ENCODE measurements at places on chromosomes 2 and 18.

GRCh38 chr2:28927878-28928277 lies 33.4 kb downstream of the WDR43 start:
- DNase-seq = no peak

GRCh38 chr2:140589273-140589672 lies 1541.5 kb downstream of the LRP1B start:
- no peak for DNase-seq

DNA sequence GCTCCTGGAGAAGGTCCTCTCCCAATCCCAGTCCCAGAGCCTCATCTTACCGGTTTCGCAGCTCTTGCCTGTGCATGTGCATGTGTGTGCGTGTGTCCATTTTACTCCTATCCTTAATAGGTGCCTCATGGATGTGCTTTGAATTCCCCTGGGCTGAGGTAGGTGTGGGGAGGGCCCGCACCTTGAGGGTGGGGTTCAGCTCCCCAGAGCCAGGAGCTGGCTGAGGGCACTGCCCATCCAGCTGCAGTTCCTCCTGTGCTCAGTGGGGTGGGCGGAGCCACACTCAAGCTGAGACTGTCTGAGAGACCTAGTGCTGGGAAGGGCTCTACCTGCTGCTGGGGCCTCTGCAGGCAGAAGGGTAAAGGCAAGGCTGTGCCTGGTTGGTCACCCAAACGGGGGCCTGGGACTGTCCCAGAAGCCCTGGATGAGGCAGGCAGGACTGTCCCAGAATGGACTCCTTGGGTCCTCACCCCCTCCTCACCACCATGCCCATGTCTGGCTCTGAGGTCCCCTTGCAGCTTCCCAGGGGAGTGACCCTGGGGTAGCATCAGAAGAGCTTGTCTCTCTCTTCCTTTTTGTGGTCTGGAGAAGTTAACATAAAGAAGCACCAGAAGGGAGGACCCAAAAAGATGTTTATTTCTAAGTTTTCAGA lies 8.9 kb downstream of the GDF7 start:
- DNase-seq = no peak

GRCh38 chr18:3851159-3851558 lies 401.2 kb downstream of the TGIF1 start:
- no peak for DNase-seq

GRCh38 chr2:60867848-60868247 lies 13.5 kb upstream of the REL start:
- peak; percentile 46 for DNase-seq

GRCh38 chr2:88329815-88330603 lies 122.5 kb downstream of the FOXI3 start:
- no peak for DNase-seq

DNA sequence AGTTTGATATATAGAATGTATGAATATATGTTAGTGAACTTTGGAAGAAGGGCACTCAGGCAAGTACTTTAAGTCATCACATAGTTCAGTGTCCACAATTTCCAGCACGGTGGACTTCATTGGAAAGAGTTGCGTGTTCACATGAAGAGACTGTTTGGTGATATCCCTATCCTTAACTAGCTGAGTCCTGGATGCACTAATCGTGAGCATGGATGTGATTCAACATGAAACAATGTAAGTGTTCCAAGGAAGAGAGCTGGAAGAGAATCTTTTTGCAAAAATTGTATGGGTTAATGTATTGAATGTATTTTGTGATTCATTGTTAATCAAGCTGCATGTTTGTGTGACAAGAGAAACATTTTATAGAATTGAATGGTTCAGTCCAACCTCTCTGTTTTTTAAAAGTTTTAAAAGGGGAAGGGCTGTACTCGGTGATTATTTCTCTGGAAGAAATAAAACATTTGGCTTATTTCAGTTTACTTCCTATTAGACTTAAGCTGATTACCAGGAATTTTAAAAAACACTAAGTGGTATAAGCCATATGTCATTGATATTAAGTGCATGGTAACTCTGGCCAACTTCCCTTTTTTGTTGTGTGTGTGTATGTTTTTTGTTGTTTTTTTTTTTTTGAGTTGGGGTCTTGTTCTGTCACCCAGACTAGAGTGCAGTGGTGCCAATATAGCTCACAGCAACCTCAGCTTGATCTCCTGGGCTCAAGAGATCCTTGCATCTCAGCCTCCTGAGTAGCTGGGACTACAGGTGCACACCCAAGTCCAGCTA lies 8.6 kb downstream of the XRCC5 start:
- no peak for DNase-seq

DNA sequence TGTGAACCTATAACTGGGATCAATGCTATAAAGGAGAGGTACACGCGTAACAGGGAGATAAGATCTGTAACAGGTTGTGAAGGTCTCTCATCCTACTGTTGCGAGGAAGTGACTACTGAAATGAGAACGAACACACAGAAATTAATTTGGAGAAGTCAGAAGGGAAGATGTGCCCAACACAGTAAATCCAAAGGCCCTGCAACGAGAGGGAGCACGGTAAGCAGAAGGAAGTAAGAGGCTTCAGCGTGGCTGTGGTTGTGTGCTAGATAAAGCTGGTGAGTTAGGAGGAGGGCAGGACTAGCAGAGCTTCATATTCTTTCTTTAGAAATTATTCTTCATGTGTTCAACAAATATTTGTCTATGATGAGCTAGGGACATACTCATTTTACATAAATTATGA lies 2.5 kb upstream of the ATG16L1 start:
- no peak for DNase-seq

DNA sequence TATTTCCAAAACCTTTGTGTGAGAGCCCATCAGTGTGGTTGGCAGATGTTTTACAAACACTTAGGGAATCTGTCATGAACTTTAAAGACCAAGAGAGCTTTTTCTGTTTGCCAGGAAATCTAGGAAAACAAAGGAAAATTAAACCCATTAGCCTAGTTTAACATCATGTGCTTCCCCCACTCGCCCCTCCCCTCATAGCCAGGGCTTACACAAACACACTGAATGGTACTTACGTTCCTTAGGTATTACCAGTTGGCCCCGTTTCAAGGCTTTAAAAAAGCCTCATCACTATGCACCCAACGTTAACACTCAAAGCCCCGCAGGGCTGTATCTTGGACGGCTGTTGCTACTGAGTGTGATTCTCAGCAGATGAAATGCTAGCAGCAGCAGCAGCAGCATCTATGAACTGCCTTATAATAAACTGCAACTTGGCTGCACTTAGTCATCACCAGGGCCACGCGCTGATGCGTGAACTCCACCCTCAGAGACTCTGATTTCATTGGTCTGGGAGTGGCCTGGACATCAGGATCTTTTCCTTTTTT lies 20.1 kb upstream of the TTC39C start:
- peak; percentile 68 for DNase-seq

- peak; percentile 29 for DNase-seq
Measured at GRCh38 chr18:50009773-50010335, 185.1 kb downstream of the MYO5B start.

DNA sequence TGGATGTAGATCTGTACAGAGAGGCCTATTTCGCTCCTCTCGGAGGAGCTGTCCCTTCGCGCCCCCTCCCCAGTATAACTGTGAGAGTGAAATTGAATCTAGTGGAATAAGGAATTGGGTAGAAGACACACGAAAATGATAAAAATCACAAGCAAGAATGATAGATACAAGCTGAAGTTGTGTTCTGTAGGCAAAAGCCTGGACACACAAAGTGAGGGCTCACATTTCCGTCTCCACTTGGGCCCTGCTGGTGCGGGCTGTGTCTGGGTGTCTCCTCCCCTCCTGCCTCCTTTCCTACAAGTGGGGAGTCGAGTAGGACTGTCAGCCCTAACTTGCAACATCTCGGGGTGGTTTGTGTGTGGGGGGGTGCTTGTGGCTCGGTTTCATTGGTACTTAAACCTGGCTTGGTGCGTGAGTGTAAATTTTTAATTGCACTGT lies 457 bp upstream of the SP9 start:
- DNase-seq = no peak

GRCh38 chr2:7736646-7737305 lies 819.6 kb downstream of the RNF144A start:
- no peak for DNase-seq

- DNase-seq = peak; percentile 42
Measured at GRCh38 chr2:175690113-175690837, 311.8 kb downstream of the LNPK start.

DNA sequence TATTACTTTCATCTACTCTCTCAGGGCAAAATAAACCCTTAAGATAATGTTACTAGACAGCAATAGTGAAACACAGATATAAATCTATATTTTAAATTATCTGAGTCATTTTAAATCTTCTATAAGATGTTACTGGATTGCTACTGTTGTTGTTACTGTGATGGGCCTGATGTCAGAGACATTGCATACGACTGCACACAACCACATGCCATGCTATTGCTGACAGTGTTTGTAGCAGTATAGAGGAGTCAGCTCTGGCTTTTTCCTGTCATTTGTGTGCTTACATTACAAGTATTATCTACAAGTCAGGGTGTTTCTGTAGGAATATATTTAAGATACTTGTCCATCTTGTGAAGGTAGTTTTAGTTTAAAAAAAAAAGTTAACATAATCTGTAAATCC lies 63.9 kb downstream of the CCDC148 start:
- no peak for DNase-seq

DNA sequence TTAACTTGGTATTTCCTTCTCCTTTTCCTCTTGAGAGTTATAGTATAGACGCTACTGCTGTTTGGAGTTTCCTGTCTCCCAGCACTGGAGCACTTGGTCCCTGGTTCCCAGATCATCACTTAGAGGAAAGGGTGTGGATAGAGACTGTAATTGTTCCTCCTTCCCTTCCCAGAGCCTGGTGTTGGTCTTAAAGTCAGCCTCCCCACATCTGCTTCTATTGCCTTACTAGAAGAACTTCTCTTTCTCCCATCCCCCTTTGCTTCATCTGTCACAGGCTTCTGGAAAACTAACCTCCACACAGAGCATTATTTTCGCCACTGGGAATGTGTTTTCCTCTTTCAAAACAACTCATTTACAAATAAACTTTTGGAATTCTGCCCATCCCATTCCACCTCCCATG lies 131.0 kb downstream of the CCDC85A start:
- DNase-seq = no peak

DNA sequence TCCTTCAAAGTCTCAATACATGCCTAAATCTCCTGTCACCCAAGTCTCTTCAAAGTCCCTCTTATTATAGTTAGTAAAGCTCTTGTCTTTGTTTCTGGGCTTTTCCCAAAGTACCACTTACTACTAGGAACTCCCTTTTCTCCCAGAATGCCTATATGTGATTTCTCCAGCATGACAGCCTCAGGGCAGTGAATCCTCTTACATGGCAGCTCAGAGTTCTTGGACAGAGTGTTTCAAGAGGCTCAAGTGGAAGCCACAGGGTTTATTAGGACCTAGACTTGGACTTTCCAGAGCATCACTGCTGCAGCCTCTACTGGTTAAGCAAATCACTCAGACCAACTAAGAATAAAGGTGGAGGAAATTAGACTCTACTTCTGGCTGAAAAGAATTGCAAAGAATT lies 98.9 kb downstream of the CSRNP3 start:
- DNase-seq = no peak

GRCh38 chr2:168348076-168348475 lies 100.7 kb upstream of the STK39 start:
- no peak for DNase-seq

GRCh38 chr2:100425107-100425506 lies 7.6 kb upstream of the CHST10 start:
- DNase-seq = no peak

DNA sequence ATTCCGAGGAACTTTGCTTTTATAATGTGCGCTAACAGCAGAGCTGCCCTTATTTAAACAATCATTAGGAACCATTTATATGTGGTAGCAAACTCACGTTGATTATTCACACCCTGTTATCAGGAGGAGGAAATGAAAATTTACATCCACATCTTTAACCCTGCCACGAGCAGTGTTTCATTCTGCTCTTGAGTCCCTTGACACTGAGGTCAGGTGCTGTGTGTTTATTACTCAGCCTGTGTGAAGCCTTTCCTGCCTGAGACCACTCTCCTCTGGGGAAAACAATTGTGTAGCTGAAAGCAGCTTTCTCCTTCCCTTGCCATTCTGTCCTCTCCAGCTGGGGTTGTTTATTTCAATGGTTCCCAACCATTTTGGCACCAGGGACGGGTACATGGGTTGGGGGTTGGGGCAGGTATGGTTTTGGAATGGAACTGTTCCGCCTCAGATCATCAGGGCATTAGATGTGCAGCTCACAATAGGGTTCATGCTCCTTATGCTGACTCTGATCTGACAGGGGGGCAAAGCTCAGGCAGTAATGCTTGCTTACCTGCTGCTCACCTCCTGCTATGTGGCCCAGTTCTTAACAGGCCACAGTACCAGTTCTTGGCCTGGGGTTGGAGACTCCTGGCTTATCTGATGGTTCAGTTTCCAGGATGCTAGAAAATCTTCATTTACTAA lies 651.1 kb downstream of the TDRD15 start:
- DNase-seq = no peak

- DNase-seq = no peak
Measured at GRCh38 chr2:135815269-135815668, 21.7 kb downstream of the LCT start.

GRCh38 chr18:8423051-8423557 lies 186.1 kb upstream of the RAB12 start:
- DNase-seq = no peak

GRCh38 chr18:73458186-73458964 lies 590.6 kb upstream of the NETO1 start:
- DNase-seq = no peak

DNA sequence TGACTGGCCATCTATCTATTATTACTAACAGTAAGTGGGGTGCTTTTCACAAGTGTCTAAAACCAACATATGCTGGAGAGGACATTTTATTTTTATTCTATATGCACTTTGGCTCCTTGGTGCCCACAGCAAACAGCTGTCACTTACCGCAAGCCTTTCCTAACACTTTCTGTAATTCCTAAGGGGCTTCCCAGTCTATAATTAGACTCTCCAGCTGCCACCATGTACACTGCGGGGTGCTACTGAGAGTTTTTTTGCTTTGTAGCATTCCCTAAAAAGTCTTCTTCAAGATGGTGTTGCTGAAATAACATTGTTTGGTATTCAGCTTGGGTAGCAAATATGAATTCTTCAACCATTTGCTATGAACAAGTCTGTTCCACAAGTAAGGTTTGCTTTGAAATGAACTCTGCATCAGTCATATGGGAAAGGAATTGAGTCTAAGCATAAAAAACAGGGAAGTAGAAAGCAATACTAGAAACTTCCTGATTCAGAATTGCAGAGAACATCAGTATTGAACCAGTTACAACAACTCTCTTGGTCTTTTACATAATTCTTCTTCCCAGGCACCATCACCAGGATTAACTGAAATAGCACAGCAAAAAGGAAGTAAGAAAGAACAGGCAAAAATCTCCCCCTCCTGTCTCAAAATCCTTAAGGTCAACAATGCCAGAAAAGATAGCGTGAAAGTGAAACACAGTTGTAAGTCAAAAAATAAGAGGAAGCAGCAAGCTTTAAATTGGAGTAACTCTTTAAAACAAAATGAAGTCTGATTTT lies 28.6 kb downstream of the EPB41L3 start:
- DNase-seq = no peak

GRCh38 chr2:64274399-64275173 lies 130.4 kb upstream of the PELI1 start:
- no peak for DNase-seq
